ENCODE measurements at places on chromosomes 3 and 15. TPM values are rescaled to one million over a fixed set of nuclear protein-coding genes. Genes with fewer than 3 reads are reported as not detected.
A peak's percentile ranks its signal among the peaks of the same experiment; 100 is the strongest.

DNA sequence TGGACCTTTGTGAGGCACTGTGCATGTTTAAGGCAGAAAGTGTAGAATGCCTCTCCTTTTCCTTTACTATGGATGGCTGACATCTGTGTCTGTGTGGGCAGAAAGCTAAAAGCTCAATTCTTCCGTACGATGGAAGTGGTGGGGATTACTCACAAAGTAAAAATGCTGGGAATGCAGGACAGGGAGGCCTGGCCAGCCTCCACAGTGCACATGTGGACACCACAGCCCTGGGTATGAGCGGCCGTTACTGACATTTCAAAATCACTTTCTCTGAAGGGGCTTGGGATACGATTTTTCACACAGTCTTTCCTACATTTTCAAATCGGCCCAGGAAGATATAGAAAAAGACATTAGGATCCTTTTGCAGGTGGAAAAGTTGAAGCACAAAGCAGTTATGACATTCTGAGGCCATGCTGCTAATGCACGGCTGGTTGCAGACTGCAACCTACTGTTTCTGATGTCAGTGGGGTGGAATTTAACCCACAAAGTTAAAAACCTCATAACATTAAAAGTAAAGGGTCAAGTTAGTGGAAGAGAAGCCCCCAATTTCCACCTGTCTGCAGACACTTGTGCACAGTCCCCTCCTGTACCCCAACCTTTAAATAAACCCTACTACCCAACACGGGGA is 27.9 kb downstream of the EHD4 start:
- no peak for DNase-seq

DNA sequence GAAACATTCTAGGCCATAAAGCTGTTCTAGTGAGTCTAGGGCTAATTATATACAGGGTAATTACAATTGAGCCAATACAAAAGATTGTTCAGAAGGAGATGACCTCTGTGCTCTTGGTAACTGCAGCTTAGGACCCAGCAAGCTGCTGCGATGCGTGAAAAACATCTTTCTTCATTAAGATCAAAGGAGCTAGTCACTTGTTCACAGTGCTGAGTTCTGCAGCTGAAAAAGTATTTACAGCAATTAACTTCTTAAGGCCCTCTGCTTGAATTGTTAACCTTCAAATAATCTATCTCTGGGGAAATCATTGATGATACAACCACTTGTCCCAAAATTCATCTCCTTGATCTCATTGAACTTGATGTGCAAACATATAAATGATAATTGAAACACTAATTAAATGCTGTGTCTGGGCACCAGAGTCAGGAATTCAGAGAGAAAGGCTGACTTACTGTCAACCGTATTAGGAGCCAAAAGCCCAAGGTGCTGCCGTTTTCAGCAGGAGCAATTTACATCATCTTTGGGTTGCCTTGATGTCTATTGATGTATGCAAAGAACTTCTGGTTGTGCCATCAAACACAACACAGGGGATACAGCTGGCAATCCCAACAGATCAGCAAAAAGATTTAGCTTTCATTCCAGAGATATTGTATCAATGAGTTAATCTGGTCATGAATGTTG is 213.0 kb downstream of the NECTIN3 start:
- DNase-seq: no peak

- no peak for DNase-seq
These were observed 60.9 kb downstream of the NPTN start for GRCh38 chr15:73572296-73572695.

DNA sequence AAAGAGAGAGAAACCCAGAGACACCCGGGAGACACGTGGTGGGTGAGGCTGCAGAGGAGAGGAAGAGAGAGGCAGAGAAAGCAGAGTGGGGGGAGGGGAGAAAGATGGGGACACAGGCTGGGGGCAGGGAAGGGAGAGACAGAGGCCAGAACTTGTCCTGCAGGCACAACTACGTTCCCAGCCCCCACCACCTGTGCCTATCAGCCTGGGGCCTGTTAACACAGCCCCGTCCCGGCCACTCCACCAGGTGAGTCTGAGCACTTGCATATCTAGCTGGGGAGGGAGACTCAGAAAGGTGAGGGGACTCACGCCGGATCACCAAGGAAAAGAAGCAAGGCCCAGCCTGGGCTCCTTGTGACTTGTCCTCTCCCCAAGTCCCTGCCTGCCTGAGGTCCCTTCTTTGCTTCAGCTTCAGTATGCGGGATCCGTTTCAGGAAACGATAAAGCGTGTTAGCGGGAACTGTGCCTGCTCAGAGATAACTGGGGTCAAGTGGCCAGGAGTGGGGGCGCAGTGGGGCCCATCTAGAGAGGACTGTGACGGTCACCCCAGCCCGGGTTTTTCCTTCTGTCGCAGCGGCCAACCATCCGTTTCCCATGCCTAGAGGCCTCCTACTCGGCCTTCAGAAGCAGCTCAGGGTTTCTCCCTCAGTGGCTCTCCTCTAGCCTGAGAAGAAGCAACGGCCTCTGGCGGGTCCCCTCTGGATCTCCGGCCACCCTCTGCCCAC is 10.3 kb downstream of the LINGO1 start:
- DNase-seq: no peak

DNA sequence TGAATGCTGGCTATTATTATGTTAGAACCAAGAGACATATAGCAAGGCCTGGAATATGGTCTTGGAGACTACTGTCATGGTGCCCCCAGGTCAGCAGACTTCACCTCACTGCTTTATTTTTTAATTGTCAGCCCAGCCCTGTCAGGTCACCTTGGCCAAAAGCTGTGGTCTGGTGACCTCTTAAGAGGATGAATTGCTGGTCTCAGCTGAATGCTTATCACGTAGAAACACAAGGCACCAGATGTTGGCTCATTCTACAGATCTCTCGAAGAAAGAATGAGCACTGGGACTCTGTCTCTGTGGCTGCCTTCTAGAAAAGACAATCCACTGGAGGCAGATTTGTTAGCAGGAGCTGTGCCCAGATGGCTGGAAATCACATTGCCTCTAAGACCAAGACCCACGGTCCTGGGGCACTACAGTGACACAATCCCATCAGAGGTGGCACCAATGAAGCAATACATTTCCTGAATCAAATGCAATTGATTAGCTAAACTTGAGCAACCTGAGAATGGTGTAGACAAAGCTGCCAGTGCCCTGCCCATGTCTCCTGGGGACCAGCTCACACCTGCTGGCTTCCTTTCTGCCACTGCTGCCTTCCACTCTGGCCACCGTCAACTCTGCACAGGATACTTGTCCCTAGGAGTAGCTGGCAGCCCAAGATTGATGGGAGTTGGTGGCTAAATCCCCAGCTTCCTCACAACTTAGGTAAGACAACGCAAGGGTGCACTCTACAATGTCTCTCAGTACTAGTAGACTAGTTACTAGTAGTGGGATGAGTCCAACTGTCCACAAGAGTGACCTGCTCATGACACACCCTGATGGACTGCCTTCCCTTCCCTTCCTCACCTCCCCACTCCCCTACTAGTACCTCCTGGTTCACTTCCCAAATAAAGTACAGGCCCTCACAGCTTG is 384.9 kb upstream of the PROK2 start:
- no peak for DNase-seq

GRCh38 chr3:45958321-45958791 is 15.1 kb downstream of the CXCR6 start:
- no peak for DNase-seq

- DNase-seq: no peak
These were observed 43.1 kb downstream of the AMOTL2 start for GRCh38 chr3:134330883-134331810.

- no peak for DNase-seq
These were observed 46.2 kb downstream of the NRG4 start for GRCh38 chr15:75966073-75966472.

- no peak for DNase-seq
These were observed 24.3 kb downstream of the ATP10A start for GRCh38 chr15:25838871-25839195.

- DNase-seq: no peak
These were observed 42.6 kb upstream of the TP63 start for GRCh38 chr3:189588475-189589178.

DNA sequence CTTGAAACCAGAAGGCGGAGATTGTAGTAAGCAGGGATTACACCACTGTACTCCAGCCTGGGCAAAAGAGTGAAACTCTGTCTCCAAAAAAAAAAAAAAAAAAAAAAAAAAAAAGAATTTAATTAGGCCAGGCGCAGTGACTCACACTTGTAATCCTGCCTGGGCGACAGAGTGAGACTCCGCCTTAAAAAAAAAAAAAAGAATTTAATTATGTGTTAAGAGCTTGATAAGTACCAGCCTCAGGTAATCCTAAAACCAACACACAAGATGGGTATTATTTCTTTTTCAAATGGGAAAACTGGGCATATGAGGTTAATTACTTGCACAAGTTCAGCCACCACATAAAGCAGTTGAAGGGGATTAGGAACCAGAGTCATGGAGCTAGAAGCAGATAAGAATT is 49.0 kb downstream of the PBRM1 start:
- DNase-seq: no peak

DNA sequence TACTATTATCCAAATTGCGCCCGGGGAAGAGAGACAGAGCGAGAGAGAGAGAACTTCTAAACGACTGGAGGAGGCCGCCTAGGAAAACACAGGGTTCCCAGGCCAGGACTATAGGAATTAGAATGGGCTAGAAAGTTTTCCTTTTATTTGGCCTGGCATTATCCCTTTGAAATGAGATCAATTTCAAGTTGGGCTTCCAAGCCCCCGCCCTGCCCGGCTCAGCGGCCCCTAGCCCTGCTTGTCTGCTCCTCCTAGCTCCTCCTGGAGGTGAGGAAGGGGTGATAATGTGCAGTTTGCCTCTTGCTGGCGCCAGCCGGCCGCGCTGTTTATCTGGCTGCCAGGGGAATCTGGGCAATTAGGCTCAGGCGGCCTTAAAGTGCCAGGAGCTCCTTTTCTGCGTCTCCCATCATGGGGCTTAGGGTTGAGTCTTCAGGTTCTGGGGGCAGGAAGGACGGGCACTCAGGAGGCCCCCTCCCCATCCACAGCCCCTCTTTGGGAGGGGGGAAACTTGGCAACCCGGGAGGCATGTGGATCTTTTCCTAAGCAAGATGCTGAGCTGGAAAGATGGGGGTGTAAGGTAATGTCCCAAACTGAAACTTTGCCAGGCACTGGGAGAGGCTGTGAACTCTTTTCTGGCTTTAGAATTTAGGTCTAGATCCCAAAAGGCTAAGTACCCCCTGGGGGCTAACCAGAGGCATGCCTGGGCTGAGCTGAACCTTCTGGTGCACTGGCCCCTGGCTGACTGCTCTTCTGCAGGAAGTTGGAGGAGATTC is 5.5 kb downstream of the SMAD6 start:
- DNase-seq: peak; percentile 58

DNA sequence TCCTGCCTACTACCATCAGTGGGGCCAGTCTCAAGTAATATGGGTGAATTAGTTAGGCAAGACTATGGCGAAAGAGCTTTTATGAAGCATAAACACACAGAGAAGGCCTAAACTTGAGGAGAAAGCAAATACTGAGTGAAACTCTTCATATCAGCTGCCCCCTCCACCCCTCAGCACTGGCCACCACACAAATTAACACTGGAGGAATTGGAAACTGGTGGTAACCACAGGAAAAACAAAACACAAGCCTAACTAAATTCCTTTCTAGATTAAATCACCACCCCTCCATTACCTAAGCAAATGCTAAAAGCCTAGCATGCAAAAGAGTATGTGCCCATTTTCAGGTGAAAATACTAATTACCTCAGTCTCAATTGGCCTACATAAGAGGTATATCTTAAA is 774.7 kb upstream of the NECTIN3 start:
- no peak for DNase-seq

- DNase-seq: no peak
These were observed 62.5 kb downstream of the CDAN1 start for GRCh38 chr15:42674472-42674871.

DNA sequence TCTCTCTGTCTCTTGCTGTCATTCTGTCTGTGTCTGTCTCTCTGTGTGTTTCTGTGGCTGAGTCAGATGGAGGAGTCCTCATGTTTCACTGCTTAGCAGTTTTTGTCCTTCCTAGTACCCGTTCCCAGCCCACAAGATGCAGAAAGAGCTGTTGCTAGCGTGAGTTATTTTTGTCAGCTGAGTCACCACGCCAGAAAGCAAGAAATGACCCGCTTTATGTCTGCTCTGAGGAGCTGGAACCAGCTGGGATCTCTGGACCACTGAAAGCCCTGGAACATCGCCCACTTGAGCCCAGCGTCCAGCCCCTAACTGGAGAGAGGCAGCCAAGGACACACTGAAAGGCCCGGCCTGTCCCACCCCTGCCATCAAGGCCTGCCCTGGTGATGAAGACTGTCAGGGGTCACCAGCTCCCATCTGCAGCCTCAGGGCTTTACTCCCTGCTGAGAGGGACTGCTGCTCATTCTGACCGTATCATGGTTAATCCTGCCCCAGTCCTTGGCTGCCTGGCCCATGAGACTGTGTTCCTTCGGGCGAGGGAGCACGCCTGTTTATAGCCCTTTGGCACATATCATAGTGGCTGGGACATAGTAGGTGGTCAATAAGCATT is 101.7 kb upstream of the TPM1 start:
- DNase-seq: peak; percentile 49

DNA sequence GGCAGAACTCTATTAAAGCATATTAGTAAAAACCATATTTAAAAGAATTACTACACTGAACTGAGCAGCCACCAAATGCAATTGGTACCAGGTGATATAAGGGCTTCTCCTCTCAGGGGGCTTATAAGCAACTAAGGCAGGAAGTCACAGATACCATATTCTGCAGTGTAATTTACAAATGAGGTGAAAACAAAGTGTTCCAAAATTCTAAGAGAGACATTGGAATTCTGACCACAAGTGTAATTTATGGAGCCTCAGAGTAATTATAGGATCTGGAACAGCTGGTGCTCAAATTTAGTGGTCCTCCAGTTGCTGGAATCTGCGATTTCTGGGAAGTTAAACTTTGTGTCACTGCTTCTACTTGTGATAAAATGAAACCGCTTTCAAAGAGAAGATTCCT is 3.1 kb upstream of the NR1I2 start:
- DNase-seq: no peak

DNA sequence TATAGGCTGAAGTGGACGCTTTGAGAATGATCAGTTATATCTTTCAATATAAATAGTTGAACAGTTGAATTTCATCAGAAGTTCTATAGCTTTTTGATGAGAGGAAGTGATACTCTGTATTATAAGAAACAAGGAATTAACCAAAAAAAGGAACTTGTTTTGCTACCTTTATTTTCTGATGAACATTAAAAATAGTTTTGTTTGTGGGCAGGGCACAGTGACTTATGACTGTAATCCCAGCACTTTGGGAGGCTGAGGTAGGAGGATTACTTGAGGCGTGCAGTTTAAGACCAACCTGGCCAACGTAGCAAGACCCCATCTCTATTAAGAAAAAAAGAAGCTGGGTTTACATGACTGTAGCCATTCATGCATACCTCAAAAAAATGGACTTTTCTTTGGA is 16.7 kb downstream of the BLOC1S6 start:
- no peak for DNase-seq

GRCh38 chr3:123971406-123971805 is 10.4 kb upstream of the CCDC14 start:
- no peak for DNase-seq

SPINK8 gene
- not detected for total RNA-seq

ZBED2 gene
- total RNA-seq: not detected

ADPGK gene
- 34.0 TPM for total RNA-seq

MORC1 gene
- not detected for total RNA-seq

FAM43A gene
- 29.1 TPM for total RNA-seq

CNTN3 gene
- total RNA-seq: 8.4 TPM

Data from left colon (tissue), 2 donors.